ENCODE measurements at places on chromosomes 5 and 9.

DNA sequence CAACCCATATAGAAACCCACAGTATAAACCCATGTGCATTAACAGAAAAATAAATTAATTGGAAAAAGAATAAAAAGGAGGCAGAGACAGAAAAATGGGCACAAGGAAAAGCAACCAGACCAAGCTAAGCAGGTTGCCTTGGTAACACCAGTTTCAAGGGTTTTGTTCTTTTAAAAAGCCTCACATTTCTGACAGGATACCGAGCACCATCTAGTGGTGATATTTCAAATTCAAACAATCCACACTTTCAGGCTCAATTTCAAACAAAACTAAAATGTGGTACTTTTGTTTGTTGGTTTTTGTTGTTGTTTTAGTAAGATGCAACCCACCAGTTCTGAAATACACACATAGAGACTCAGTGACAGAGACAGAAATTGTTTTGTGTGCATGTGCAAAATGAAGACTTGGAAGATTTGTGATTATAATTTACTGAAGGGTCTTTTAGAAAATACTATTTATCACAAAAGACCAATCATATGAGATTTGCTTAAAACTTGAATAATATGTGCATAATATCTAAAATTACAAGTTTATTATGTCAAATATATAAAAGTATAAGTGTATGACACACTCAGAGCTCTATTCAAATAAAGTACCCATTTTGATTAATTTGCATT is 318.2 kb downstream of the SLCO4C1 start:
- DNase-seq = peak; percentile 38

GRCh38 chr5:79566896-79567295 is 45.3 kb upstream of the TENT2 start:
- no peak for DNase-seq

- DNase-seq = no peak
These were observed 26.7 kb upstream of the IRX4 start for GRCh38 chr5:1909346-1909985.

DNA sequence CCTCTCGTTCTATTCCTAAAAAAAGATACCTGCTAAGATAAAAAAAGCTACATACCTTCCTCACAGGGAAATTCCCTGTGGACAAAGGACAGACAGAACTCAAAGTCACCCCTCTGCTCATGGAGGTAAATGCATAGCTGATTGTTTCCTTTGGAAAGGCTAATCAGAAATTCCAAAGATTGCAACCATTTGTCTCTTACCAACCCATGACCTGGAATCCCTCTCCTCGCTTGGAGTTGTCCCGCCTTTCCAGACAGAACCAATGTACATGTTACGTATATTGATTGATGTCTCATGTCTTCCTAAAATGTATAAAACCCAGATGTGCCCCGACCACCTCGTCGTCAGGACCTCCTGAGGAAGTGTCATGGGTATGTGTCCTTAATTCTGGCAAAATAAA is 49.2 kb upstream of the LIFR start:
- no peak for DNase-seq

DNA sequence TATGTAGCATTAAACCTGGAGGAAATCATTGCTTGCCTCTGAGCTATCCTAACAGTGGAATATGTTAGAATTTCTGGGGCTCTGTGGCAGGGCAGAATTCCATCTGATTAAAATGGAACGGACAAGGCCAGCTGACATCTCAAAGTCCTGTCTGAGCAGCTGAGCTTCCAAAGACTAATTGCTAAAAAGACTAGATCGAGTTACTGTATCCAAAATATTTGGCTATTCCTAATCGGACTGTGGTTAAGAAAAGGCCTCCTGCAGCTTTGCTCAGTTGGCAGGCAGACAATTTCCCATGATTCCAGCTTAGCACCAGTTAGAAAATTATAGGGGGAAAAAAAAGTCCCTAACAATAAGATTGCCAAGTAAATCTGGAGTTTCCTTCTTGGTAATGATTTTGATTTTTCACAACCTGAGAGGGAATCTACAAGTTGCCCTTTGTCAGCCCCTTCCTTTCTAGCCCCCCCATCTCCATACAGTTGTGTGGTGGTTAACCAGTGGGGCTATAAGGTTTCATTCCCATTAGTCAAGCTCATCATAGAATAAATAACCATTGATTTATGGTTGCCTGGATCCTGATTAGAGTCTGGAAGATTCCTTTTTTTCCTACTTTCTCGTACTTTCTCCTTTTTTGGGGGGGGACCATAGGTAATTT is 26.4 kb downstream of the PTGR1 start:
- no peak for DNase-seq

DNA sequence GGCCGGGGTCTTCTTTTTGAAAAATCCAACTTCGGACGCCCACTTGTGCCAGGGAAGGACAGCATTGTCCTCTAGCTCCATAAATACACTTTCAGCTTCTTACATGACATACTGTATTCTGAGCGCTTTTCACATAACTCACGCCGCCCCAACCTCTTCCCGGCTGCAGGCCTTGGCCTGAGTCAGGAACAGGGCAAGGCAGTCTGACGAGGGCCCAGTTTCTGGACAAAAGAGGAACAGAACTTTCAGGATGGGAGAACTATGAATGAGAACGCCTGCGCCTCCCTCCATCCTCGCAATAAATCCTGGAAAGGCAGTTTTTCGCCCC is 650 bp downstream of the DCTN4 start:
- DNase-seq = no peak

GRCh38 chr5:173778152-173778782 is 109.9 kb upstream of the CPEB4 start:
- DNase-seq = no peak

DNA sequence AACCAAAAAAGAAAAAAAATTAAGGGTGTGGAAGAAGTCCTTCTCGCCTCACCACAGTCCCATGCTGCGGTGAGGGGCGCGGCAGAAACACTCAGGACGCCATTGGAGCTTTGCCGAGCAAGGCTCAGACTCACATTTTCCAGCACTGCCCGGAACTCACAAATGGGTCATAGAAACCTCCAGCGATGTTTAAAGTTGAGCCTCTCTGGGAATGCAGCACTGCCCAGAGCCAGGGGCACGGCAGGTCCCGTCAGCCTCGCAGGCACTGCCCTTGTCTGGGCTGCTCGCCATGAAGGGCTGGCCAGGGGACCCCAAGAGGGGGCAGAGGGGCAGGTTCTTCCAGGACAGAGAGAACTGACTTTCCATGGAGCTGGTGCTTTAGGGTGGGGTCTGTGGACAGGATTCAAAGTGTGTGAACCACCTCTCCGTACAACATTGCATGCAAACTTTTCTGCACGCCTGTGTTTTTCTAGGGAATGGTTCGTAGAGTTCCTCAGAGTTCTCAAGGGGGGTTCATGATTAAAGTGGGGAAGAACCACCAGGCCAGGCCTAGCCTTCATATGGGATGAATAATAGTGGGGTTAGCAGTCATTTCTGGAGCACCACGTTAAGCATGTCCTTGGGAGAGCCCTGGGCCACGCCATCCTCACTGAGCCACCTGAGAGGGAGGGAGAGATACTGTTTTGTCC is 38.4 kb downstream of the PRRX2 start:
- no peak for DNase-seq

DNA sequence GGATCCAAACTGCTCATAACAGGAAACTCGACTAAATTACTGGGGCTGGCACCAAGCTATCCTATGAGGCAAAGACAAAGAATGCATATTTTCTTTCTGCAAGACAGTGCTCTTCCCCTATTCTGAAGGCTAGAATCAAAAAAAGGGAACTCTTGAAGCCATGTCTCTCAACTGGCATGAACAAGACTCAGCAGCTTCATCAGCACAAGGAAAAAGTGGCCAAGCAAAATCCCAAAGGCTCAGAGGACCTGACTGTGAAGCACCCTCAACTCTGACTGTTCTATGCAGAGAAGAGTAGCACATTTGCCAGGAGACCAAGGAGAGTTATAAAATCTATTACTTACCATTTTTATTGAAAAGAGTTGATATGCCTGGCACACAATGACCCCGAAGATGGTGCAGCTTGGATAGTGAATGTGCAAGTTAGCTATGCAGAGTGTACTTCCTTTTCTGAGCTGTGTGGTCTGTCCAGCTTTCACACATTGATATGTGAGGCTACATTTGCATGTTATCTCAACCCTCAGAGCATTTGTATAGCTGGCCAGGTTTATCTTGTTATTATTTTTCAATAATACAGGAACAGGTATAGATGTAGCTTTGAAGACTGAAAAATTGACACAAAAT is 51.0 kb upstream of the FYB1 start:
- no peak for DNase-seq

DNA sequence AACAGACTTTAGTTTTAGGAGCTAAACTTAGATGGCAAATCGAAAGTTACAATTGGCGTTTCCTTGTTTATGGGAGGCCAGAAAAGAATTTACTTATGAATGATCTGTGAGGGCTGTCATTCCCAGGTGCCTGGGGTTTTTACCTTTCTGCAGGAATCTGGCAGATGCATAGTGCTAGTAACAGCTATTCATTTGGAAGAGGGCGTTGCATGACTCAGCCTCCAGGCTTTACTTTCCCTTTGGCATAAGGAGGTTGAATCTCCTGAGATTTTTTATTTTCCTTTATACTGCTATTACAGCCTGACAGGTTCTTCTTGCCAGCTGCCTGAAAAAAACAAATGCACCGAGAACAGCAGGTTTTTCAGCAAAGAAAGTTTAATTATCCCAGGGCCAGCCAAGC is 30.0 kb downstream of the CARD6 start:
- no peak for DNase-seq
